ENCODE measurements at places on chromosomes 7 and 10.
A peak's percentile ranks its signal among the peaks of the same experiment; 100 is the strongest.

- no peak for DNase-seq
These were observed 27.7 kb upstream of the PRKCQ start for GRCh38 chr10:6607778-6608177.

- no peak for DNase-seq
These were observed 1094.6 kb downstream of the GATA3 start for GRCh38 chr10:9149134-9149533.

DNA sequence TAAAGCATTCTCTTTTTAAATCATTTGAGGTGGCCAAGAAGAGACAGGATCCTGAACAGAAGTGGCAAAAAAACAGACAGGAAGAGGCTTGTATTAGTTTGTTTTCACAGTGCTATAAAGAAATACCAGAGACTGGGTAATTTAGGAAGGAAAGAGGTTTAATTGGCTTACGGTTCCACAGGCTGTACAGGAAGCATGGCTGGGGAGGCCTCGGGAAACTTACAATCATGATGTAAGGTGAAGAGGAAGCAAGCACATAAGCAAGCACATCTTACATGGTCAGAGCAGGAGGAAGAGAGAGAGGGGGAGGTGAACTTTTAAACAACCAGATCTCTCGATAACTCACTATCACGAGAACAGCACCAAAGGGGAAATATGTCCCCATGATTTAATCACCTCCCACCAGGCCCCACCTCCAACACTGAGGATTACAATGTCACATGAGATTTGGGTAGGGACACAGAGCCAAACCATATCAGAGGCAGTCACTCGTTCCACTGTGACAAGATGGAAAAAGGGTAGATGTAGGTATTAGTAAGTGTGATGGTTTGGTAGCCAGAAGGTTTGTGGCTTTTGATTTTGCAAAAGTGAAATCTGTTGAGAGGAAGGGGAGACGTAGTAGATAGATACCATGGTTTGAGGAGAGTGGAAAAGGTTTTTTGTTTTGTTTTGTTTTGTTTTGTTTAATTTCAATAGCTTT is 5.1 kb downstream of the MSRB2 start:
- DNase-seq, result peak; percentile 55

DNA sequence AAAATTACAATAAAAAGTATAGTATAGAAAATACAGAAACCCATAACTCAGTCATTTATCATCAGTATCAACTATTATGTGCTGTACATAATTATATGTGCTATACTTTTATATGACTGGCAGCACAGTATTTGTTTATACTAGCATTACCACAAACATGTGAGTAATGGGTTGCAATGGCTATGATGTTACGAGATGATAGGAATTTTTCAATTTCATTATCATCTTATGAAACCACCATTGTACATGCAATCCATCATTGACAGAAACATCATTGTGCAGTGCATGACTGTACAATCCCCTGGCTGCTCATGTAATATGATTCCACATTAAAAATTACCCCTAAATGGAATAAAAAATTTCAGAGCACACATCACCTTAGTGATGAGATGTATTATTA is 55.7 kb upstream of the TMEM229A start:
- DNase-seq, result no peak

- DNase-seq, result no peak
These were observed 1.3 kb downstream of the MBLAC1 start for GRCh38 chr7:100127866-100128636.

GRCh38 chr7:105988276-105988675 is 25.2 kb downstream of the CDHR3 start:
- DNase-seq, result no peak

- DNase-seq, result no peak
These were observed 328.2 kb downstream of the DNAJB6 start for GRCh38 chr7:157664871-157665633.

DNA sequence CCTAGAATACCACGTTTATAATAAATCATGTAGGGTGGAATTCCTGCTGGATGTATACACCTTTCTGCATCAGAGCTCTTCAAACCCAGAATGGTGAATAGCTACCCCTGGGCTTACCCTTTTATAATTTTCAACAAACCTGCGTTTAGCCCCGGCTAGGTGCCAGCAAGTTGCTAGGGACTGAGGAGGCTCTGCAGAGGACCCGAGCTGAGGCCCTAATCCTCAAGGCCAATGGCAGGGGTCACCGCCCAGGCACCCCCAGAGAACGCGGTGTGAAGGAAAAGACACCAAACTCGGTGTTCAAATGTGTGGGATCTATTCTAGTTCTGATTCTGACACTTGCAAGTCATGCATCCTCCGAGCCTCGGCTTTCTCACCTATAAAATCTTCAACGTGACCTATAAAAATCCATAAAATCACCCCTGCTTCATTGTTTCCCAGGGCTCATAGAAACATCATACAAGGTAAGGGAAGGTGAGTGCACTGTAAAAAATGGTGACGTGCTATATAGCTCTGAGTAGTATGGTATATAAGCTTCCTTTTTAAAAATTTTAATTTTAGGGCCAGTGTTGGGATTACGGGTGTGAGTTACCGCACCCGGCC is 2.5 kb upstream of the ANXA11 start:
- DNase-seq, result no peak

- no peak for DNase-seq
These were observed 6.8 kb upstream of the MUC12 start for GRCh38 chr7:100962537-100962936.

GRCh38 chr10:5095687-5096086 is 1.5 kb downstream of the AKR1C3 start:
- DNase-seq, result no peak

- DNase-seq, result peak; percentile 84
These were observed 210.9 kb downstream of the CUX1 start for GRCh38 chr7:102028206-102028826.

- DNase-seq, result no peak
These were observed 164.7 kb downstream of the ZMYND11 start for GRCh38 chr10:299969-300368.

GRCh38 chr7:109901926-109902325 is 1189.0 kb upstream of the LRRN3 start:
- no peak for DNase-seq

- peak; percentile 69 for DNase-seq
These were observed 667.7 kb downstream of the SUGCT start for GRCh38 chr7:40802497-40802896.

- no peak for DNase-seq
These were observed 251.7 kb upstream of the MYO3A start for GRCh38 chr10:25682203-25682851.

DNA sequence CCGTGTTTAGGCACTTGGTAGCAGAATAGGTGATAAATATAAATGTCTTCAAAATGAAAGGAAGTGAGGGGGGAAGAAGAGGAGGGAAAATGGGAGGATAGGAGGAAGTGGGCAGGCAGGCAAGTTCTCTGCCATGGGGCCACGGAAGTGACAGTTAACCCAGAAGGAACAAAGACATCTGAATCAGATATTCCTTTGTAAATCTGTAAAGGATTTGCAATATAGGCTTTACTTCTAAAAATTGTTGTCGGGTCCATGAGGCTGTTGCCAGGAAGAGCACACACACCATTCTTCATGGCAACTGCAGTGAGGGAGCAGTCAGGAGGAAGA is 23.7 kb upstream of the RASSF4 start:
- peak; percentile 83 for DNase-seq

GRCh38 chr7:79319369-79319768 is 134.1 kb downstream of the MAGI2 start:
- DNase-seq, result no peak

GRCh38 chr7:19107081-19107355 is 10.4 kb downstream of the TWIST1 start:
- no peak for DNase-seq

DNA sequence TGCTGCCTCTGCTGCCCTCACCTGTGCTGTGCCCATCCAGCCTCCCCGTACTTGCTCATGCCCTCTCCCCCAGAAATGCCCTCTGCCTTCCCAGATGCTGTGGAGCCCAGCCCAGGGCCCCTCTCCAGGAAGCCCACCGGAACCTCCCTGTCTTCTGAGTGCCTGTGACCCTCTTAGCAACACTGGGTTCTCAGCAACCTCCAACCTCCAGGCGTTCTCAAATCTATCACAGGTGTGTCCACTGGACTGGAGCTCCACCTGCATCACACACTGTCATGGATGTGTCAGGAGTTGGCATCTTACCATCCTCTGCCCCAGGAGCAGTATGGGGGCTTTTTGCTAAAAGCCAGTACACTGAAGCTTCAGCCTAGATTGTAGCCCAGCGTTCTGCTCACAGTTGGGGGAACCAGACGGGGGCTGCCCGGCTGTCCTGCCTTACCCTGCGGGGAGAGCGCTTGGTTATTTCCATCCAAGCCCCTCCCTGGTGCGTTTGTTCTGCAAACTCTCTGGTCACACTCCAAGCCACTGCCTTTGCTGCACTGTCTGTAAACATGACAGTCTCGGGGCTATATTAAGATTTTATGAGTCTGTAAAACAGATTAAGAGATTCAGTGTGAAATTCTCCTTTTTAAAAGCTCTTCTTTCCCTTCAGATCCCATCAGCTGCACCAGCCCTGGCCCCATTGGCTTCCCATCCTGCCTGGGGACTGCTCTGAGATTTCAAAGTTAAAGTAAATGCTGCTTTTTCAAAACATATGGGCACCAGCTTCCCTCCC is 71.3 kb upstream of the CPXM2 start:
- DNase-seq, result no peak

- DNase-seq, result no peak
These were observed 4.3 kb downstream of the ELFN1 start for GRCh38 chr7:1674161-1675035.

DNA sequence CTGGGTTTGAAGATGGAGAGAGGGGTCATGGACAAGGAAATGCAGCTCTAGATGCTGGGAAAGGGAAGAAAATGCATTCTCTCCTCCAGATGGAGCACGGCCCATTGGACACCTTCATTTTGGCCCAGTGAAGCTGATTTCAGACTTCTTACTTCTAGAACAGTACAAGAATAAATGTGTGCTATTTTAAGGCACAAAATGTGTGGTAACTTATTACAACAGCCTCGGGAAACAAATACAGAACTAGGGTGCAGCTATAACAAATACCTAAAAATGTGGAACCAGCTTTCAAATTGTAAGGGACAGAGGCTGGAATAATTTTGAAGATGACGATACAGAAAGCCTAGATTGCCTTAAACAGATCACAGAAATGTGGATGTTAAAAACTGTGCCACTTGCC is 54.1 kb downstream of the CYTH3 start:
- no peak for DNase-seq

GRCh38 chr7:156703209-156703608 is 62.6 kb downstream of the RNF32 start:
- no peak for DNase-seq

GRCh38 chr10:29970576-29970975 is 88.8 kb downstream of the JCAD start:
- DNase-seq, result no peak

- DNase-seq, result no peak
These were observed 317.6 kb downstream of the GRID1 start for GRCh38 chr10:86048973-86049372.

- DNase-seq, result no peak
These were observed 132.4 kb downstream of the GRM3 start for GRCh38 chr7:86776136-86776535.

DNA sequence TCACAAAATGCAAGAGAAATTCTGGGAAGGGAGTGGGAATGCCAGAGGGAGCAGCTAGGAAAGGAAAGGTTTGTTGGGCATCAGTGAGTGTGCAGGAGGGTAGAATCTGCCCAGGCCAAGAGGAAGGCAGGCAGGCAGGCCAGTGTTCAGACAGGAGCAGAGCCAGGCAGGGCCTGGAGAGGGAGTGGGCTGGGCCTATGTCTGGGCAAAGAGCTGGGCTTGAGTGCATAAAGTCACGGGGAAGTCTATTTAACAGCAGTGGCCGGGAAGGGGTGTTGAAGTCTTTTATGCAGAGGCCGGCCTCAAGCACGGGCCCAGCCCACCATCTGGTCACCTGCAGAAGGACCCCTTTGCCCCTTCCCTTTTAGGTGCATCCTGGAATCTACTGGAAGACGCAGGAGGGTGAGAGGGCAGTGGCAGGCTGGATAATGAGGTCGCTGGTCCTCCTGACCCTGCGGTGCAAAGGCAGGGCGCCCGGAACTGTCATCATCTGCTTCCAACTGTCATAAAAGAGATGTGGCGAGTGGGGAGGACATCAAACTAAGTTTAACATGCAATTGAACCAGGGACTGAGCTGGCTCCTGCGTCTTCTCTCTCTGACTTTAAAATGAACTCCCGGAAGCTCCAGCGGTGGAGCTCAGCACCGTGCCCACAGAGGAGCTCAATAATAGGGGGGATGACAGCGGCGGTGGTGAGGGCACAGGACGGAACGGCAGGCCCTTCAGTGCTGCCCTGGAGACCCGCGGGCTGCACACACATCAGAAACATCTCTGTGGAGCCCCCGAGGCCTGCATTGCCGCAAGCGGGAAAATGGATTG is 29.5 kb downstream of the CARD11 start:
- no peak for DNase-seq

- no peak for DNase-seq
These were observed 27.3 kb upstream of the SAMD8 start for GRCh38 chr10:75083972-75084833.

DNA sequence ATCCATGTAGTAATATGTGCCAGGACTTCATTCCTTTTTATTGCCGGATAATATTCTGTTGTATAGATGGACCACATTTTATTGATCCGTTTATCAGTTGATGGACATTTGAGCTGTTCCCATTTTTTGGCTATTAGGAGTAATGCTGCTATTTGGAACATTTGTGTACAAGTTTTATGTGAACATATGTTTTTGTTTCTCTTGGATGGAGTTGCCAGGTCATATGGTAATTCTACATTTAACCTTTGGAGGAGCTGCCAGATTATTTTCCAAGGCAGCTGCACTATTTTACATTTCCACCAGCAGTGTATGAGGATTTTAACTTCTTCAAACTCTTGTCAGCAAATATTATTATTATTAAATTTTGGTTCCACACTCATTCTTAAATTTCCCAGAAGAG is 59.2 kb downstream of the C10orf90 start:
- no peak for DNase-seq

All from GF-D8 (cell line).